ENCODE measurements at places on chromosomes 2 and 18. TPM values are rescaled to one million over a fixed set of nuclear protein-coding genes. Genes with fewer than 3 reads are reported as not detected.
A peak's percentile ranks its signal among the peaks of the same experiment; 100 is the strongest.

DNA sequence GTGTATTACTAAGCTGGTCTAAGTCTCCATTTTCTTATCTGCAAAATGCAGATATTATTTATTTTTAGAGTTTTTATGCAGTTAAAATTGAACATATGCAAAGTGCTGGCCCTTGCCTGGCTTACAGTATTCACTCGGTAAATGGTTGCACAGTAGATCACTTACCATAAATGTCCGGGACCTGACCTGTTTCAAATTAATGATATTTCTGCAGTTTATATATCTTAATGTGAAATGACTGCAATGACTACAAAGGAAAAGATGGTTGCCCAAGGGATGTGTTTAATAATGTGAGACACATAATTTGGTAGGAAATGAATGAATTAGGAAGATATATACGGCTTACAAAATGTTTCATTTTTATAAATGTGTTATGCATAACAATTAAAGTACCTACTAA lies 37.1 kb downstream of the LRRC30 start:
- no peak for DNase-seq

GRCh38 chr2:45992021-45992740 lies 305.0 kb upstream of the EPAS1 start:
- DNase-seq: no peak

DNA sequence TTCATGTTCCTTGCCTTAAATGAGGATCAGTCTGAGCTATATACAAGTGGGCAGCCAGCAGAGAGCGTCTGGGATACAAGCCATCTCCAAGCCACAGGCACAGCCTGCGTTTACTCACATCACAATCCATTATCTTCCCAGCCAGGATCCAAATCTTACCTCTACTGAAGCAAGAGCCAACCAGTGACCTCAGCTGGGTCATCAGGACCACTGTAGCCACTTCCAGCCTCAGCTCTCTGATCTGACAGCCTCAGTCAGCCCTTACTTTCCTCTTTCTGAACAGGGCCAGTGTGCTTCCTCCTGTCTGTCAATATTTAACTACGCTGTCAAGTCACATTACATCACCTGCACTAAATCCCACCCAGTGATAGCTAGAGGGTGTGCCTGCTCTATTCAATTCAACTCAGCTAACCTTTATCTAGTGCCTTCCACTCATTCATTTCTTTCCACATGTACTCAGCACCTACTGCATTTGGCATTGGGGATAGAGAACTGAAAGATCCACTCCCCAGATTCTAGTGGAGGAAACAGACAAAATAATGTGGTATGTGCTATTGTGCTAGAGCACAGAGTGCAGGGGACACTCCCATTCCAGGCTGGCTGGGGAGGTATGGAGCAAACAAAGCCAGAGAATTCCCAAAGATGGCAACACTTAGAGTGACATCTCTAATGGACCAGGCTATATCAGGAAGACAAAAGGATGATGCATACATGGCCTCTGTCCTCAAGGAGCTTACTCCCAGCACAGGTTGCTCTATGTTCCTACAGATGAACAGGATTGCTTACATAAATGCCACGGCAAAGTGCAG lies 146.5 kb downstream of the NCKAP5 start:
- DNase-seq: no peak

- no peak for DNase-seq
Observed at GRCh38 chr2:240229603-240230235, 89.3 kb upstream of the OTOS start.

DNA sequence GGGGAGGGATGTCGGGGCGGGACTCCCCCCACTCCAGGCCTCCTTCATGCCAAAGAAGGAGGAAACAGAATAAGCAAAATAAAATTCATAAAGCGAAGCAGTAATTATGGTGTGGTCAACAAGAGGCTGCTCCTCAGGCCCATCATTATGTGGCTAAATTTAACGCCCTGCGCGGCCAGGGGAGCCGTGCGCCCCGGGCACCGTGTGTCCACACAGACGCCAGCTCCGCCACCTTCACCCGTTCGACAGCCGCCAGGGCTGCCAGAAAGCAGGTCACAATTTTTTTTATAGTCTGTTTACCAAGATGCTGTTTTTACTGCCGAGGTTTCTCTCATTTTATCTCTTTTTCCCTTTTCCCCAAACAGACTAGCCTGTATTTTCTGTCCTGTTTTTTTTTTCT lies 31.0 kb downstream of the NHEJ1 start:
- DNase-seq: no peak

- peak; percentile 72 for DNase-seq
Observed at GRCh38 chr2:120245520-120246332, 6.9 kb upstream of the RALB start.

DNA sequence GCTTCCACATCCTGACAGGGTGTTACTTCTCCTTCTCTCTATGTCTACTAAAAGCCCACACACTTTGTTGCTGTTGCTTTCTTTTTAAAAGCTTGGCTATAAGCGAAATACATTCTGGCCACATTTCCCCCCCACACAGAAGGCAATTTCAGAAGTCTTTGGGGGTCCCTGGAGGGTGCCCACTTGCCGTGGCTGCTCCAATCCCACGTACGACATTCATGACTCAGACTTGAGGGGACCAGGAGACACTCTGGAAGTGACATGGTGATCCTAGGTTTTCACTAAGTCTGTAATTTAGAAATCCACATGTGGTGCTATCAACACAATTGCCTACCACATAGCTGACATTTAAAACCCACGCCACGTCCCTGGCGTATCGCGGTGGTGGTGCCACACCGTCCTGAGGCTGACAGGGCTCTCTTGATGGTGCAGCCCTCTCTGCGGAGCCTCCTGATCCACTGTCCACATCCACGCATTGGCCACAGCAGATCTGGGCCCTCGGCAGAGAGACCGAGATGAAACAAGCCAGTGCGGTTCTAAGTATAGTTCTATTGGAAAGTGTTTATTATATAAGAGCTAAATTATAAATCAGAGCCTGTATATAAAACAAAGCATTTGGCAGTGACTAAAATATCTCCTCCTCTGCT lies 42.4 kb downstream of the CYP27C1 start:
- no peak for DNase-seq

DNA sequence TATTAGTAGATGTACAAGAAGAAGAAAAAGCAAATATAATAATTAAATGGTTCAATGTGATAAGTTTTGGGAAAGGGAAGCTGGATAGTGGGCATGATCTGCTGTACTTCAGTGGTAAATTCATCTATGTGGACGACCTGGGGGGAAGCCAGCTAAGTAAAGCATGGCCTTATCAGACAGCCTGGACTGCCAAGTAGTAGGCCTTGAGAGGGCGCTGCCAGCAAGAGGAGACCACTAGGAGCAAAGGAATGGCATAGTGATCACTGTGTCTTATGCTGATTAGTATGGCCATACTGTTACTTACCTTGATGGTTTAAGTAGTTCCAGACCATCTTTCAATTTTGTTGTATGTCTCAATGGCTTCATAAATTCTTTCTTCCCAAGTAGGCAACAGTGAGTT lies 287.6 kb downstream of the SETBP1 start:
- no peak for DNase-seq

DNA sequence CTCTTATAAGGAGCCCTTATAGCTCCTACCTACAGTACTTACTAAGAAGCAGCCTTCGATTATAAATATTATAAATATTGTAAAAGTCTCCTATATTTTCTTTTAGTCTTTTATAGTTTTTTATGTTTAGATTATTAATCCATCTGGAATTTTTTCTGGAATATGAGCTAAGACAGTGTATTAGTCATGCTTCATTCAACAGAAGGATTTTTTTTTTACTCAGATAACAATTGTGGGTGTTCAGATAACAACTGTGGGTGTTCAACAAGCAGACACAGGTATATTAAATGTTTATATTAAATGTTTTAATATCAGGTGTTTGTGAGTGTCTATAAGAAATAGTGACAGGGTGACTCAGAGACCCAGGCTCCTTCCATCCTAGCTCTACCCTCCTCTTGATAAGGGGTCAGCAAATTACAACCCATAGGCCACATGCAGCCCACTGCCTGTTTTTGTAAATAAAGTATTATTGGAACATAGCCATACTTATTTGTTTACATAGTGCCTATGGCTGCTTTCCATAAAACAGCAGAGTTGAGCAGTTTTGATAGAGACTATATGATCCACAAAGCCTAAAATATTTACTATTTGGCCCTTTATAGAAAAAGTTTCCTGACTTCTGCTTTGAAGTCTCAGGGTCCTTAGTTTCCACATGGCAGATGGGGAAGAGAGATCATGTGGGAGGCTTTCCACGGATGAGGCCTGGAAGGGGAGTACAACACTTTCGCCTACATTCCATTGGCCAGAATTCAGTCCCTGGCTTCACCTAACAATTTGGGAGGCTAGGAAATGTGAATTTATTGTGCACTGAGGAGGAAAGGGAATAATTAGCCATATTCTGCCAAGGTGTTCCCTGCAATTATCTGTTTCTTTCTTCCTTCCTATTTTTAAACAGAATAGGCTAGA lies 4.3 kb upstream of the SPATS2L start:
- DNase-seq: no peak

DNA sequence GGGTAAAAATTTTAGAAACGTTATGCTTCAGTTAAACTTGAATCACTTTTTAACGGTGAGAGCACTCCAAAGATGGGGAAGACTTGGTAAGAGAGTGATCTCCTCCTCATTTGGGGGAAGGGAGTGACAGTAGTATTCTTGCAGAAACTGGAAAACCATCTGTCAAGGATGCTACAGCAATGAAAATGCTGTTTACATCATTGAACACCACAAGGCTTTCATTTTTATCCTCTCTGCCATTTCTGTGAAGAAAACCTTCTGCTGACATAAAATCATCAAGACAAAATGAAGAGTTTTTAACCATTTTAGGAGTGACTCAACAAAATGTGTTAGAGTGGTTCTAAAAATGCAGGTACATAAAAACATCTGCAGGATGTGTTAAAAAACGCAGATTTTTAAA lies 38.1 kb downstream of the CDH2 start:
- DNase-seq: no peak

DNA sequence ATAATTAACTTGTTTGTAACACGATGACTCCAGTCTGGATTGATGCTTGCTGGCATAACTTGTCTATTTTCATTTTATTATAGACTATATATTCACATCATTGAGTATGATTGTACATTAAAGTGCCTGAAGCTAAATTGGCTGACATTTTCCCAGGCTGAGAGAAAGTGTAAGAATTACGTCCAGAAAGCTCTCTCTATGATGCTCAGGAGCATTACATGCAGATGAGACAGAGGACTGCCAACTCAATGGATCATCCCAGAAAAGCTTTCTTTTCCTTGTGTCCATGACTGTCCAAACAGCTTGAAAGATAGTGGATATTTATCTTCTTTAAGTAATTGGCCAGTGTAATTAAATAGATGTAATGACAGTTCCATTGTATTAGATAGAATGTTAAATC lies 1372.2 kb upstream of the TMEFF2 start:
- DNase-seq: no peak

- no peak for DNase-seq
Observed at GRCh38 chr2:228039752-228040534, 141.5 kb downstream of the SPHKAP start.

- no peak for DNase-seq
Observed at GRCh38 chr2:17780546-17780945, 26.6 kb downstream of the GEN1 start.

GRCh38 chr2:188274274-188274673 lies 17.4 kb upstream of the GULP1 start:
- DNase-seq: no peak

GRCh38 chr2:211423018-211423417 lies 866.6 kb downstream of the CPS1 start:
- DNase-seq: no peak

GRCh38 chr2:10905006-10905861 lies 6.5 kb upstream of the KCNF1 start:
- no peak for DNase-seq

DNA sequence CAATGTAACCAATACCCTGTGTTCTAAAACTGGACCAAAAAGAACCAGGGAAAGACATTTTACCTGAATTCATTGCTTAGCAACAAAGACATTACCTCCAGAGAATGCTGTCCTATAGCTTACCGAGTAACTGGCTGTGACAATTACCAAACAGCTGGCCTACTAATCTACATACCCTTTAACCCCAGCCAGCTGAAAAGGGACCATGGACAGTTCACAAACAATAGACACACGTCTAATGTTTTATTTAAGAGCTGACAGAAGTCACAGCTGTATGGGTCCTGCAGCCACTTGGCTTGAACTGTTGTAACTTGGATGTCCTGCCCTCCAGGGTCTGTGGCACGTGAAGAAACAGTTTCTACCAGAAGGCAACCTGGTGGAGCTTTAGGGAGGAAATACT lies 130.1 kb upstream of the EFEMP1 start:
- no peak for DNase-seq

DNA sequence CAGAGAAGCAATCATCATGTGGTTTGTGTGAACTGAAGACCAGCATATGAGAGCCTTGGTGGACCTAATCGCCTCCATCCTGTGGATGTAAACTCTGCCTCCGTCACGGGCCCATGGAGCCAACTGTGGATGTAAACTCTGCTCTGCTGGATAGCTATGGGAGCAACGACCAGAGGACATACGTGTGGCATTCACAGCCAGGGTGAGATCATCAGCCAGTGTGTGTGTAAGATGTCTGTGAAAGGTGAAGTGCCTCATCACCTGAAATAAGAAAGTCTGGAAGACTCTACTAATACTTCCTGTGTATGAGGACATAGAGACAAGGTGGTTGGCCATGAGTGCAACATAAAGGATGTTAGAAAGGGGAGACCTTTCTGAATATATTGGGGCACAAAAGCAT lies 63.5 kb downstream of the CYB5A start:
- DNase-seq: no peak

- no peak for DNase-seq
Observed at GRCh38 chr2:9918275-9918674, 33.2 kb upstream of the GRHL1 start.

DNA sequence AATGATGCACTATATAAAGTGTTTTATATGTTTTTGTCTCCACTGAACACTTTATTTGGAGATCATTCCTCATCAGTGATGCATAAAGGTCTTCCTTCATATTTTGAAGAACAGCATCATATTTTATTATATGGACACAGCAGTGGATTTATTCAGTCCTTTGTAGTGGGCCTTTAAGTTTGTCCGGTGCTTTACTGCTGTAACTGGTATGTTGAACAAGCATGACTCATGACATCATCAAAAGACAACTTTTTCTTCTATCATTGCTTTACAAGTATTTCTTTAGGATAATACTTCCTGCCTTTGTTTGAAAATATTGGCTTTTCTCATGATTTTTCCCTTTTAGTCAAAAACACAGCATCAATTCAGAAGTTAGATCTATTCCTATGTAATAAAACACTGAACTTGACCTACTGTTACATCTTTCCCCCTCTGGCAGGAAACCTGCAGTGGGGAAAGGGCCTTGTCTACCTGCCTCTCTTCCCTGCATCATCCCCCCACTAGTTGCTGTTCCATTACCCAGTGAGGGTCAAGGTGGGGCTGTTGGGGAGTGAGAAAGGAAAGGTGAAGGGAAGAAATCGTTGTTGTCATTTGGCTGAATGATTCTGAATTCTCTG lies 241.2 kb downstream of the CYP26B1 start:
- no peak for DNase-seq

GRCh38 chr2:43429369-43429768 lies 166.5 kb downstream of the THADA start:
- no peak for DNase-seq

GRCh38 chr18:60656553-60656952 lies 284.0 kb upstream of the MC4R start:
- no peak for DNase-seq

The RFTN2 gene
- 13.1 TPM for total RNA-seq

The IL1A gene
- 0.41 TPM for total RNA-seq

The TMEM17 gene
- total RNA-seq: 1.0 TPM

The GPR55 gene
- not detected for total RNA-seq

The SERPINB11 gene
- total RNA-seq: not detected

The SLC19A3 gene
- total RNA-seq: 0.55 TPM

The SPP2 gene
- total RNA-seq: not detected

The ZNF396 gene
- total RNA-seq: 0.26 TPM

The GAREM2 gene
- 1.2 TPM for total RNA-seq

The C2orf81 gene
- 5.7 TPM for total RNA-seq

The MC4R gene
- not detected for total RNA-seq

The ANKRD30B gene
- total RNA-seq: not detected

The TWIST2 gene
- total RNA-seq: 97.6 TPM
